ENCODE measurements at places on chromosomes 5 and 9.
A peak's percentile ranks its signal among the peaks of the same experiment; 100 is the strongest.

DNA sequence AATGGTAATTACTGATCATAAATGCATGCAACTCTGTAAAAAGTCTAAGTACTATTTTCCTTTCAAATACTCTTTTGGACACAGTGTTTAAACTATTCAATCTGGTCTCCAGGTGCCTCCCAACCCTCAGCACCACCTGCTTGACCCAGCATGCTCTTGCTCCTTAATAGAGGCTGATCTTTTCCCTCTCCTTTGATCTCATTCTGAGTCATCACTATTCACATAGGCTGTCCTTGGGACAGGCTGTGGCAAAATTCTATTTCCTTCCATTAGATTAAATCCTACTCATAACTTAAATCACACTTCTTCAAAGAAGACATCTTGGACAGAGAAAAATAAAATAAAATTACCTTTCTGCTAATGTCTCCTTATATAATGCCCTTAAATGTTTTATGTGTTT, 199.4 kb upstream of the ST8SIA4 start:
- DNase-seq = no peak

DNA sequence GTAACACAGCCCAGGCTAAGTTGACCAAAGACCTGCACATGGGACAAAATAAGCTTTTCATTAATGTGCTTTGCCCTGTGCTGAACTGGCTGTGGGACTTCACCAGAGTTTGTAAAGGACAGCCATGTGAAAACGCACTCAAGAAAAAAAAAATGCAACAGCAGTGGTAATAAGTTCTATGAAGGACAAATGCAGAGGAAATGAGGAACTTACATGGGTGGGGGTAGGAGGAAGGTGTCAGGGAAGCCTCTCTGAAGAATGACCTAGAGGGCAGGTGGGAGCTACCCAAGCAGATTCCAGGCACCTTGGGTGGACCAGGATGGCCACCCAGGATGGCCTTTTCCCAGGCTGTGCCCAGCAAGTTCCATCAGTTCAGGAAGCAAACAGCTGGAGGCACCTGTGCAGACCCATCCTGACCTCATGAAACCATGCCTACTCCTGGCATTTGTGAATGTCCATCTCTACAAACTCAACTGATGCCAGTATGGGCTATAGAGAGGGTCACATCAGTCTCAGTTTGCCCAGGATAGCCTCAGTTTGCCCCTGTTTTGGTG, 6.7 kb upstream of the PHF2 start:
- no peak for DNase-seq

GRCh38 chr9:81855538-81855937, 72.7 kb upstream of the SPATA31D4 start:
- DNase-seq = no peak

- no peak for DNase-seq
These were observed 58.2 kb downstream of the PRDM6 start for GRCh38 chr5:123147128-123147715.

DNA sequence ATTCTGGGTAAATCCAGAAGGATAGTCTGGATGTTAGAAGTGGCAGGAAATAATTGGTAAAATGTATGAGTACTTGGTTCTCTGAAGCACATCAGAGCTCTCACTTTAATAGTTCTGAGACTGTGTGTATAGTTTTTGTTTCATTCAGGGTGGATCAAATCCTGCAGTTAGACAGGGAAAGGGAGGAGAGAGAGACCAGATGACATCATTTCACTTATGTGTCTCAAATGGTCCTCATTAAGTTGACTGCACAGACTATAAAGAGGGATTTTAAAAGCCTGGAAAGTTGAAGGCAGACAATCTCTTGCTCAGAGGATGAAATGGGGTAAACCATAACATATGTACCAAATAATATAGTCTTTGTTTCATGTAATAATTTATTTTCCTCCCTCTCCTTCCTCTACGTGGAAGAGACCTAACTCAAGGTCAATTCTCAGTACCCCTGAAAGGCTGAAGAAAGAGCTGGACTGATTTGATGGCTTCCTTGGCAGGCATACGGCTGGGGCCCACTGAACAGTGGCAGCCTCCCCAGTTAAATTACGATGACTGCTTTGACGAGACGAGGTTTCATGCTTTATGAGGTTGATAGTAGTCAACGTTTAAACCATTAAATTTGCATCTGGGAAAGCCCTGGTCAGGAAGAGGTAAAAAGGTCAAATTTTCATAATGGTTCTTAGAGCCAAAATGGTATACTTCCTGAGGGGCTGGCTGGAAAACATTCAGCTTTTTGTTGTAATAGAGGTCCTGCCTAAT, 395.1 kb upstream of the RPS23 start:
- DNase-seq = no peak

- no peak for DNase-seq
These were observed 19.3 kb upstream of the SLC12A7 start for GRCh38 chr5:1131191-1131621.

GRCh38 chr9:99762470-99762869, 59.2 kb upstream of the NR4A3 start:
- no peak for DNase-seq

DNA sequence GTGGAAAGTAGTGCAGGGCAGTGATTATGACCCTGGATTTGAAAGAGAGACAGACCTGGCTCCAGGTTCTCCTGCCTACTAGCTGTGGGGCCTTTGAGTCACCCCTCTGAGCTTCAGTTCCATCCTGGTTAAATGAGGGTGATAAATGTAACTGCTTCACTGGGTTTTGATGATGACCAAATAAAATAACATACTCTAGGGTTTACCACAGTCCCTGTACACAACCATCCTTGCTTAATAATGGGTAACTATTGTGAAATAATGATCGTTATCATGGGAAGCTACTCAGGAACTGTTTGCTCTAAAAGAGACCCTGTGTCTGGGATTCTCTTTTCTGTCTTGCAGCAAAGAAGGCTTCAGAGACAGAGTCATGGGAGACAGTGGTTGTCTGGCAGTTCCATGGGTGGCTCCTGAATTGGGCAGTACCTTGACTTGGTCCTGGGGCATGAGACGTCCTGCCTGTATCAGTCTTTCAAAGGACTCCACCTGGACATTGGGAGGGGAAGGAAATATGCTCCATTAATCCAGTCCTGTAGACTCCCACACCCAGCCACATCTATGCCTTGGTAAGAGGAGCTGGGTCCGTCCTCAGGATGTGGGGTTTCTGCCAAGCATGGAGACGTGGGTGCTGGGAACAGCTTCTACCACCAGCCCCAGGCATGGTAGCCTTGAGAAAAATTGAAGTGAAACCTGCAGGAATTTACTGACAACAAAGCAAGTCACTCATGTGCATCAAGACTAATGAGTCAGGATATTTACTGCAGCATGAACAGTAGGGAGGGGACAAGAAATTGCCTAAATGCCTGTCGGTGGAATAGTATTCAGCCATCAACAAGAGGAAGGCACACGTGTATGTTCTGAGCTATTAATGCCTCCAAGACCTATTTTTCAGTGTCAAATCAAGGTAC, 23.4 kb downstream of the AKNA start:
- no peak for DNase-seq

DNA sequence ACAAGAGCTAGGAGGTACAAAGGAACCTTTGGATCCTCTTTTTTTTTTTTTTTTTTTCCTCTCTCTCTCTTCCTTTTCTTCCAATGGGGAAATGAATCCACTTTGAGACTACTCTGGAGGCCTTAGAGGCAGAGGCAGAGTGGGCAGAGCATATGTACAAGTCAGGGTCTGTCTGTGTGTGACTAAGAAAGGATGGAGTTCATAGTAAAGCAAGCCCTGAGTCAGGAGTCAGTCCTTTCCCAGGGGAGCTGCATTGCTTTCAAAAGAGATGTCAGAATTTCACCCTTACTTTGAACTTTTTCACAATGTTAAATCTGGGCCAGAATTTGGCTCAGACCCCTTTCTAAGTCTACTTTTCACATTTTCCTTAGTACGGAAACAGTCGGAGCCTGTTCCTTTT, 792.4 kb upstream of the C9orf72 start:
- no peak for DNase-seq

GRCh38 chr5:65157906-65158603, 323.7 kb downstream of the ADAMTS6 start:
- DNase-seq = no peak

GRCh38 chr9:18447541-18447940, 26.4 kb upstream of the ADAMTSL1 start:
- no peak for DNase-seq

- DNase-seq = no peak
These were observed 157.8 kb downstream of the ARHGEF28 start for GRCh38 chr5:73783828-73784227.

- no peak for DNase-seq
These were observed 673.0 kb downstream of the ELAVL2 start for GRCh38 chr9:23153058-23153457.

DNA sequence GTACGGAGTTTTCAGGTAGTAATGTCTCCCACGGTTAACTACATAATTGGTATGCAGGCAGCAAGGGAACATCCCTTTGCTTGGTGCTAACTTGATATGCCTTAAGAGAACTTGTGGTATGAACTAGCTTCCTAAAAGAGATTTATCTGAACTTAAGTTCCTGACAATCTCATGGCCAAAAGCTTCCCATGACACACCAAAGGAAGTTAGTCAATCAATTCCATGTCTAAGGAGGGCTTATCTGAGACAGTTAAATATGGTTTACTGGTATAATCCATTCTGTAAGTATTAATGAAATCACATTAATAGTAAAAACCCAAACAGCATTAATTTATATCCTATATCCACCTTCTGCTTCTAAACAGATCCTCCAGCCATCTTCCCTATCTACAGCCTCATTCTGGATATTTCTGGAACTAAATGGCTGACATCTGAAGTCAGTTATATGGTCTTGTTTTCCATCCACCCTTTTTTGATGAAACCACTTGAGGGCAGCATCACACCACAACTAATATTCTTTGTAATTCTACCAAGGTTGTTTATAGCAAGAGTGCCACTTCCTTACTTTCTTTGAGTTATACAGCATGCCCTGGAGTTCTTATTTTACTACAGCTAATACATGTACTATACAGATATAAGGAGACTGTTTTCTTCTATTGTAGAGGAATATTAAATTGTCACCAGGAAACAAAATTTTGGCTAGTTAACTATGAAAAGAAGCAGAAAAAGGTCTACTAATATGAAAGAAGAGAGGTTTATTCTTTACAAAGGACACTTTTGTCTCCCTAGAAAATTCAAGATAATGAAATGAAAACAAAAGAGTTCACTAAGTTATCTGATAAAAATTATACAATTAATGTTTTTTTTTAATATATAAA, 34.7 kb downstream of the SHOC1 start:
- peak; percentile 15 for DNase-seq

GRCh38 chr9:92747459-92748232, 17.0 kb downstream of the BICD2 start:
- DNase-seq = no peak

- no peak for DNase-seq
These were observed 35.2 kb downstream of the MRPS27 start for GRCh38 chr5:72284559-72285423.

- DNase-seq = no peak
These were observed 6.6 kb upstream of the ENC1 start for GRCh38 chr5:74647096-74647495.

DNA sequence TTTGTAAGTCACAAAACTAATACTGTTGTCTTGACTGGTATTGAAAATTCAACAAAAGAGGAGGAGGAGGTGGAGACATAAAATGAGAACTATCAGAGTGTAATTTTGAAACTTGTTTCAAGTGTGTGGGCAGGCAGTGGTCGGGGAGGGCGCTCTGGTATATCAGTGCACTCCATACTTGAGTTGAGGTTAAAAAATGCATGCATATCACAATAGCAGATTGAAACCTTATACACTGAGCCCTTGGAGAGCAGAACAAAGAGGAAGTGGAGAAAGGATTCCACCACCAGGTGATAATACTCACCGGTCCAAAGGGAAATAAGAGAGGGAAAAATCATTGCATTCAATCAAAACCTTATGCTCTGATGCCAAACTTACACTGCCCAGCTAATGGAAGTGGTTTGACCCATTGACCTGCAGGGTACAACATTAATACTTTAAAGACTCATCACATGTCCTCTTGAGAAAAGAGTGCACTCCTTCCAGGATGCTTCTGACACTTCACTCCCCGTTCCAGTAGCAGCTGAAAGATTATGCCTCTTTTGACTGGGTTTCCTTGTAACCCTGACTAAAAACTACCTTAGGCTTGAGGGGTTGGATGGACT, 79.5 kb upstream of the FAM169A start:
- DNase-seq = no peak

GRCh38 chr5:123665822-123666371, 153.9 kb downstream of the CSNK1G3 start:
- DNase-seq = no peak

DNA sequence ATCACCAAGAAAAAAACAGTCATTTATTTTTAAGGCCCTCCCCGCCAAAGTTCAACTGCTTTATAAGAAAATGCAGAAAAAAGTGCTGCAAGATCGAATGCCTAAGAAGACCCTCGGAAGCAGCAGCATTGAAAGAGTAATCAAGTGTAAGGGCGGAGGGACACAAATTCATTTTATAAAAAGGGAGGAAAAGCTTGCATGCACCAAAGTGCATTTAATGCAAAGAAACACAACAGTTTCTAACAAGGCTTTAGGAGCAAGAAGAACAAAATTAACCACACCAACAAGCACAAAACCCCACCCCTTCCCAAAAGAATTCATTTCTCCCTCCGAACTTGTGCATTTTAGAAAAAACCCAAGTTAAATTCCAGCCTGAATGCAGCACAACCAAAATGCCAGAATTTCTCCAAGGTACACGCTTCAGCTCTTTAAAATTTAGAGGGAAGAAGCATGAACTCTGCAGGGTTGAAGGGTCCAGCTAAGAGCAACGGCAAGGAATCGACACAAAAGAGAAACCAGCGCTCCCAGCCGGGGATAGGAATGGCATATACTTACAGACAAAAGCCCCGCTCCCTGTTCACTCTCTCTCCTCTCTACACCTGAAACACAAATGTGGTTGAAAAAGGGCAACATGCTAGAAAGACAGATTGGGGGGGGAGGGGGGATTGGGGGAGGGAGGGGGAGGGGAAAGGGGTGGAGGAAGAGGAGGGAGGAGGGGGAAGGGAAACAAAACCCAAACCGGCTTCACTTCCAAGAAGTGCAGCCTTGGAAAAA, at the start of gene NREP:
Gene NREP, minus strand, starts transcription at position 614 of the 774 bp plus-strand sequence. CDS start 1,422 bp downstream, outside the sequence.
- DNase-seq = no peak

DNA sequence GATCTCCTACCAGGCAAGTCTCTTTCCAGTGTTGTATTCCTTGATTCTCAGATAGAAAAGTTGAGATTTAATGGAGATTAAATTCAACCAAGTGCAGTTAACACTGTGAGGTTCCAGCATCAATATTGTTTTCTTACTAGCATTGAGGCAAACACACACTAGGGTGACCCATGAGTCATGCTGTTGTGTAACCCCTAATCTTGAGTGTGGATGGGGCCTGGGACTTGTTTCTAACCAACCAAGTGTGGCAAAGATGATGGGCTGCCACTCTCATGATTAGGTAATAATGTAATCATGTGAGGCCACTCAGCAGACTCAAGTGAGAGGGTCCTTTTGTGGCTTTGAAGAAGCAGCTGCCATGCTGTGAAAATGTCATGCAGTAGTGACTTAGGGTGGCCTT, 394.2 kb downstream of the IRX2 start:
- no peak for DNase-seq

- no peak for DNase-seq
These were observed 505.6 kb downstream of the TLE1 start for GRCh38 chr9:81183761-81184160.

GRCh38 chr5:129664336-129664937, 83.5 kb upstream of the MINAR2 start:
- DNase-seq = no peak

Measured in activated CD4-positive, CD25-positive, alpha-beta regulatory T cell (primary cell).